HTR-8/SVneo (cell line): ENCODE measurements at places on chromosomes 5 and 9.

DNA sequence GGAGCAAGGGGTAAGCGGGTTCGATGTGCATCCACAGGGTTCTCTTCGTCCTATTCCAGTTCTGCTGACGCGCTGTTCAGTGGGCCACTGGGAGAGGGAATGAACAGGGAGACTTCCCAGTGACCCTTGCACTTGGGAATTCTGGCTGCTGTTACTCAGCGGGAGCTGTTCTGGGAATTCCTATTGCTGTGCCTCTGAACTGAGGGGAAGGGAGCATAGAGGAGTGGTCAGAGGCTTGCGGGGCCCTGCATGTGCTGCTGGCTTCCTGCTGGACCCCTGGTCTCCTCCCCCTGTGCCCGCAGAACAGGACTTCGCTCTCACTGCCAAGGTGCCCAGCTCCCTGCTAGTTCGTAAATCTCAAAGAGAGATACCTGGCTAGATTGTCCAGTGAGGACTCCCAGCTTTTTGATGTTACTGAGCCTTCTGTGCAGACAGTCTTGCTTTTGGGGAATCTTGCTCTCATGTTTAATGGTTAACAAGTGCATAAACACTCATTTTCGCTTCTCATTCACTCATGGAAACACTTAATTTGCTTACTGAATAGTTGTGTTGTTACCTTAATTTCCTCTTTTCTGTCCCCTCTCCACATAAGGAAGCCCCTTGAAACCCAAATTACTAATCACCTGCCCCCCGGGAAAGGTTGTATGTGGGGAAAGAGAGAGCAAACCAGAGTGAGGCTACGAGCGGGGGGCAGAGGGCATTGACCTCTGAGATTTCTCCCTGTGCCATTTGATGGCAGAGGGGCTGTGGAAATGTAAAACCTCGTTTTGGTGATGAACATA lies 5.9 kb downstream of the TRIO start:
- DNase-seq: no peak

- no peak for DNase-seq
Observed at GRCh38 chr5:111159845-111160244, 64.3 kb upstream of the CAMK4 start.

- DNase-seq: no peak
Observed at GRCh38 chr5:141701360-141702119, 19.5 kb upstream of the ARAP3 start.

DNA sequence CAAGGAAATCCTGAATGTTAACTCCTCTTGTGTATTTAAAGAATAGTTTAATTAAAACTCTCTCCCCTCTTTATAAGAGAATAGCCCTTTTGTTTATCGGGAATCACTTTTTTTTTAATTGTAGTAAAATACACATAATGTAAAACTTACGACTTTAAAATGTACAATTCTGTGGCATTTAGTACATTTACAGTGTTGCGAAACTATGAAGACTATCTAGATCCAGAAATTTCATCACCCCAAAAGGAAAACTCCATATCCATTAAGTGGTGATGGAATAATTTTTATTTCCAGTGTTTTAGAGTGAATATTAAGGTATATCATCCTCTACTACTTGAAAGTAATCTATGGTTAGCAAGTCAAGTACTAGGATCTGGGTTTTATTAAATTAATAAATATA lies 36.8 kb downstream of the KDM3B start:
- no peak for DNase-seq

DNA sequence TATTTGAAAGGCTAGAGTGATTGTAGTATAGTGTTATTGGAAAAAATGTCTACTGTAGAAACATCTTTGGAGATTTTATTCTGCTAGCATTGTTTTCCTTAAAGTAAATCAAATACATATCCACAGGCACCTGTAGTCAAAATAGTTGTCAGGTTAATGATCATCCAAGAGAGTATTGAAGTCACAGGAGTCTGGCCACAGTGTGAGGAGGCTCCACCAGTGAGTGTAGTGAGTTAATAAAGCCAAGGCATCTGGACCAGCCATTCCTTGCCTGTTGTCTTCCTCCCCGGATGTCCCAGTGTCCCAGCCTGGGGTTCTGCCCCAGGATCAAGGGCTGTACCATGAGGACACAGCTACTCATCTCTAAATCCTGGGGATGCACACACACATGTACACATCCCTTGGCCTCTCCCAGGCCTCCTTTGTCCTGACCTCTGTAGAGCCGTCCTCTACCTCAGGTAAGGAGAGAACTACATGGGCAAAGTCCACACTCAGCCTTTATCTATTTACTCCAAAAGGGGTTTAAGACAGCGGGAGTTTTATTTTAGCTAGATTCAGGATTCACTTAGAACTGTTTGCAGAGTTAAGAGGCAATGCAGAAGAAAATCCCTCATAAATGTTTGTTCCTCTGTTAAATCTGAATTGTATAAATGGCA lies 3.7 kb downstream of the PIK3R1 start:
- DNase-seq: no peak

DNA sequence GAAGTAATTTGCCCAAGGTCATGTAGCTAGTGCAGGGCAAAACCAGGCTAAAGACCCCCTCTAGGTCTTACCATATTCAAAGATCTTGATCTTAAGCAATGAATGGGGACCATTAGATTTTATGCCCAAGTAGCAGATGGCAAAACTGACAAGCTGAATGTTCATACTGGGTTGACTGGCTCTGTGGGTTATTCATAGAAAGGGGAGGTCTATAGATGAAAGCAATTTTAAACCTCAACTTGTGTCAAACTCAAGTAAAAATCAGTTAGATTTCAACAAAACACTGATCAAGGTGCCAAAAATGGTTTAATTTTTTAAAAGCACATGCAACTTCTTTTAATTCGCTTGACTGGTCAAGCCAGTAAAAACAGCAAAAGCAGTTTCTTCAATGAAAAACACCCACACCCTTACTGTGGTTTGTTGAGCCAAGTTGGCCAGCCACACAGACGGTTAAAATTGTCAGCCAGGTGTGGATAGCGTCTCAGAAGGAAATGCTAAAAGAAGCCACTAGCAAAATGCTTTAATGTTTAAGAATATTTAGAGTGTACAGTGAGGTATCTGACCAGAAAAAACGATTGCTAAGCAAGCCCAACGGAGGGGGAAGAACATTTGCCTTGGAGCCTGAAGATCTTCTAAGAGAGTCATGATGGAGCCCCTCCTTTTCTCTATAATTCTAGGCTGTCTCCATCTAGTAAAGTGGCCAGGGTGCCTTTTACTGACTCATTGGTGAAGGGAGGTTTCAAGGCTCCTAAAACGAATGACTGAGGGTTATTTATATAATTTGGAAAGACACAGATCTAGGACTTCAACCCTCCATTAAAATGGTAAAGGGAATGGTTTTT lies 539.6 kb upstream of the CLINT1 start:
- DNase-seq: no peak

- no peak for DNase-seq
Observed at GRCh38 chr5:139445325-139446170, 6.2 kb upstream of the DNAJC18 start.

- no peak for DNase-seq
Observed at GRCh38 chr5:59231221-59231931, 648.5 kb downstream of the RAB3C start.

DNA sequence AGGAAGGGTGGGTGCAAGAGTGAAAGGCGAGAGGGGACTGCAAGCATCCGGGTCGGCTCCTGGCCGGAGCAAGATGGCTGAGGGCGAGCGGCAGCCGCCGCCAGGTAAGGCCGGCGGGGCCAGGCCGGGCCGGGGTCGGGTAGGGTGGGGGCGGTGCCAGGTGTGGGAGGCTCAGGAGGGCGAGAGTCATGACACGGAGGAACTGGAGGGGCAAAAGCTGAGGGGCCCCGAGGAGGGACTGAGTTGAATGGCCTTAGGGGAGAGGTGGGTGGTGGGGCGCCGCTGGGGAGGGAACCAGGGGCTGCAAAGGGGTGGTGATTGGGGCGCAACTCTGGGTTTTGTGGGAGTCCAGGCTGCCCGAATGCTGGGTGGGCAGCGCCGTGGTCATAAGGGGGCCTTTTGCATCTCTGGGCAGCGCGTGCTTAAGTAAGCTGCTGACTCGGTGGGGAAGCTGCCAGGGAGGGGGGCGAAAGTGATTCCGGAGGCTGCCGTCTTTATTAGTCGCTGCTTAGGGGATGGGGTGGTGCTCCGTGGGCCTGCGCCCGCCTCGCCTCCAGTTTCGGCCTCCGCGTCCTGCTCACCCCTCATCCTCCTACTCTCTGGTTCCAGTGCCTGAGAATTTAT lies 425 bp downstream of the PTPA start:
- DNase-seq: peak; percentile 36

DNA sequence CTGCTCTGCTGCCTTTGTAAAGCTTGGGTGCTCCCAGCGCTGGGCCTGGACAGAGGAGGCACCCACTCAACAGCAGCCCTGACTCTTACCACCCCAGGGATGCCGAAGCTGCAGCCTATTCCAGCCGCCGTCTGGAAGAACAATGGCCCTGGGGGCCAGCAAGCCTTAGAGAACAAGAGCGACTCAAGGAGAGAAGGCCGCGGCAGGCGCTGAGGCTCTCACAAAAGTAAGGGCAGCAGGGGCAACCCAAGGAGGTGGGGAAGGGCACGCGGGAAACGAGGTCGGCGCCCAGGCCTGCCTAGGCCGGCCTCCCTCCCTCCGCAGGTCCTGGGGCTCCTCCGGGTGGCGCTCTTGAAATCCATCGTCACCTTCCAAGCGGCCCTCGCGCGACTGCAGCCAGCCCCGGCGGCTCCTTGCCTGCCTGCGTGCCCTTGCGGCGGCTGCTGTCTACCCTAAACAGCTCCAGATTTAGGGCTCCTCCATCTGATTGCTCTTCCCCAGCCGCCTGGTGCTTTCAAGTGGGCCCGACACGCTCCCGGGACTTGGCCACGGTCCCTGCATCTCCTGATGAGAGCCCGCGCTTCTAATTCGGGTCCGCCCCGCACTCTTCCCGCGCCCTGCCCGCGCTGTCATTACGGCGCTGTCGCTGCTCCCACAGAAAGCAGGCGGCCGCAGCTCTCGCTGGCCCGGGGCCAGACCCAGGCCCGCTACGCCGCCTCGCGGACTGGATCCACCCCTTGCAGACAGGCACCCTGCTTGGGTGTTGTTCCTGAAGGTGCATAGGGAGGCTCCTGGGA lies 213.3 kb downstream of the SEMA6A start:
- no peak for DNase-seq

DNA sequence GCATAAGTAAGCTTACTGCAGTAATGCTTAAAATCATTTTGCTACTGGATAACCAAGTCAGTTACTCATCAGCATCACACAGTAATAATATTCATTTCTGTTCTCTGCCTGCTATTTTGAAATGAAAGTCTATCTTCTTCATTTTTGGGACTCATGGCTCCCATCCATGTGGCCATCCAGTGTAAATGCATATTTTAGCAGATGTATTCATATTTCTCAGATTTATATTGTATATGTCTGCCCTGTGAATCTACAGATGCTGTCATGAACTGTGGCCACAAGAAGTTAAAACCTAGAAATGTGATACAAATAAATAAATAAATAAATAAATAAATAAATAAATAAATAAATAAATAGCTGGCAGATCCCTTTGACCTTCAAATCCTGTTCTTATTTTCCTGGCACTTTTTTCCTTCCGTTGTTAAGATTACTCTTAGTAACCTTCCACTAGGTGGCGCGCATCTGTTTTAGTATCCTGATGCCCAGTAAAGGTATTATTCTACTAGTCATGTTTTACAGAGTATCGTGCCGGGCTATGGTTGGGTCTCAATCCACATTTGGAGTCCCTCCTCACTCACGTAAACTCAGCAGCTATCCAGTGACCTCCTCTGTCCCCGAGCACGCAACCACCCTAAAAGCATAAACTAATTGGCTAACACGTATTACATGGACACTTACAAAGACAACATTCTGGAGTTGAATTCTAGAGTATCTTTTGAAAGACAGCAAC lies 79.2 kb upstream of the IL7R start:
- peak; percentile 57 for DNase-seq

GRCh38 chr5:138905541-138905940 lies 30.4 kb upstream of the LRRTM2 start:
- peak; percentile 21 for DNase-seq

DNA sequence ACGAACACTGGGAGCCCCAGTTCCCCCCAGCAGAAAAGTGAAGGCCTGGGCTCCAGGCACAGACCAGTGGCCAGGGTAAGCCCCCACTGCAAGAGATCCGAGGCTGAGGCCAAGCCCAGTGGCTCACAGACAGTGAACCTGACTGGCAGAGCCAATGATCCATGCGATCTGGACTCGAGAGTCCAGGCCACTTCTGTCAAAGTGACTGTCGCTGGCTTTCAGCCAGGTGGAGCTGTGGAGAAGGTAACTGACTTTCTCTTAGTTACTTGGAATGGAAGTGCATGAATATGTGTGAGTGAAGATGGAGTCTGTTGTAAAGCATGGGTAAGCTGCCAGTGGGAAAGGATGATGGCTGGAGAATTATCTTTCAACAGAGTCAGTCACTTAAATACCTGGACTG lies 99.7 kb downstream of the GOLPH3 start:
- no peak for DNase-seq

GRCh38 chr9:131111186-131111853 lies 14.1 kb upstream of the NUP214 start:
- no peak for DNase-seq

- no peak for DNase-seq
Observed at GRCh38 chr5:93593476-93594131, 10.6 kb downstream of the NR2F1 start.

DNA sequence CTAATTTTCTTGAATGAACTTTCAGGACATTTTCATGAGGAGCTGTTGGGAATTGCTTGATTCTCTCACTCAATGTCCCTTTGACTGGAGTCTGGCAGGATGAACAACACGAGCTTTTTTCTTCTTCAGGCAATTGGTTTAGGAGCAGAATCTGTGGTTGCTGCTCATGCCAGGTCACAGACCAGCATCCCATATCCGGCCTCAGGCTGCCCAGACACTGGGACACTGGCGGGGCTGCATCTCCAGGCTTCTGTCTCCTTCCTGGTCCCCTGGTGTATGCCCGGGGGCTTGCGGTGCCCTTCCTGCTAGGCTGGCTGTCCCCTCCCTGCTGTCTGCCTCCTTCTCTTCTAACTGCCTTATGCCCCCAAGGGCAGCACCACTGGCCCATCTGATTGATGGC lies 311.5 kb upstream of the DAP start:
- DNase-seq: no peak

GRCh38 chr9:20200991-20201431 lies 412.2 kb upstream of the SLC24A2 start:
- DNase-seq: no peak

DNA sequence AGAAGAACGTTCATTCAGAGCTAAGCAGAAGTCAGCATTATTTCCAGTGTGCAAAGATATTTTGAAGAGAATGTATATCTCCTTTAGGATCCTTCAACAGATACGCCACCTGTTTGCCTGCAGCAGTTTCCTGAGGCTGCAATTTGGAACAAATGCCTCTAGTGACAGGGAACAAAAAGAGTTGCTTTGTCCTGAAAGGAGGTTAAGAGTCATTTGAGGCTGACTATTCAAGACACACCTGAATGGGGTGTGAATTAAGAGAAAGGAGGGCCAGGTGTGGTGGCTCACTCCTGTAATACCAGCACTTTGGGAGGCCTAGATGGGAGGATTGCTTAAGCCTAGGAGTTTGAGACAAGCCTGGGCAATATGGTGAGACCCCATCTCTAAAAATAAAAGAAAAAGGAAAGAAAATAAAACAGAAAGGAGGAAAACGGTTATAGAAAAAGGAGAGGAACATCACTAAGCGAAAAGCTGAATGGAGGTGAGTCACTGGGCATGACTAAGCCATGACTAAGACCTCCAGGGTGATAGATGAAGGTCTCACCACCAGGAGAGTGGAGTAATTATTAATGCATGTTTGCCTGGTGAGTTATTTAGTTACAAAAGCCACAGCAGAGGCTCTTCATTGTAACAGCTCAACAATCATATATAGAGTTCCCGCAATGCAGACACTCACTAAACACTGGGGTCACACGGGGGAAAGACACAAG lies 255.2 kb upstream of the TNC start:
- DNase-seq: peak; percentile 71

GRCh38 chr5:176820937-176821336 lies 10.6 kb downstream of the UNC5A start:
- DNase-seq: no peak
